WTC11 (cell line): ENCODE measurements at places on chromosomes 12 and 14. TPM values are rescaled to one million over a fixed set of nuclear protein-coding genes. Genes with fewer than 3 reads are reported as not detected.
A peak's percentile ranks its signal among the peaks of the same experiment; 100 is the strongest.

DNA sequence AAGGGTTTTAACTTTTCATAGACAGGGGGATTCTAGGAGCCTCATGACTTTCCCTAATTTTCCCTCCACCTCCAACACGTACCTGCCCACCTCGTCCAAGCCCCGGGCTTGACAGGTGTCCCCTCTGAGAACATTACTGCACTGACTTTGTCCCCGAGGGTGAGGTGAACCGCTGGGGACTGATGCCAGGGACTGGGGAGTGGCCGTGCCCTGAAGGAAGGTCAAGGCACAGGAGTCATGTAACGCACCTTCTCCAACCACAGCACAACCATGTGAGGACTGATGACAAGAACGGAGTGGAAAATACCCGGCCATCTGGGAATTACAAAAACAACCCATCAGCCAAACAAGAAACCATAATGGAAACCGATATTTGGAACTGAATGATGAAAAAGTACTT, 214.7 kb upstream of the C14orf180 start:
- DNase-seq, result no peak

DNA sequence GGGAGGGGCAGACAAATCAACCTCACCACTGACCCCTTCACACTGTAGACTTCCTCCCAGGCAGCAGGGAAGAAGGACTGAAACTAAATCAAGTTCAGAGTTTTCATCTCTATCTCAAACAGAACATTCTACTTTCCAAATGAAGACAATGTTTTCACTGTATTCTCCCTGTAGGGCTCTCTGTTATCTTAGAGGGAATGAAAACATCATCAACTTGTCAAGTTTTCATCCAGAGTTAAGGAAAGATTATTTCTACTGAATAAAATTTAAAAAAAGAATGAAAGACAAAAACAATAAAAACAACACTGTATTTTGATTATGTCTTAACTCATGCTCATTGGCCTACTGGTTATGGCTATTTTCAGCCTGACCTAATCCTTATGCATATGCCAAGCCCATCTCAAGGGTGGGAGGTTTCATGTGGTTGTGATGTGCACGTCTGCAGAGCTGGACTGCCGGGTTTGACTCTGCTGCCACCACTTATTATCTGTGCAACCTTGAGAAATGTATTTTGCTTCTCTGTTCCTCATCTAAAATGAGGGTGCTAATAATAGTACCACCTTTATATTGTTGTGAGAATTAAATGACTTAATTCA, 152.0 kb upstream of the AVPR1A start:
- no peak for DNase-seq

GRCh38 chr14:35114036-35114435, 7.8 kb downstream of the PPP2R3C start:
- no peak for DNase-seq

- no peak for DNase-seq
These were observed 243.0 kb upstream of the PDE3A start for GRCh38 chr12:20125276-20125798.

GRCh38 chr12:124586756-124587155, 19.3 kb upstream of the NCOR2 start:
- no peak for DNase-seq

The HOXC9 gene
- not detected in 3 replicates for total RNA-seq

GRCh38 chr14:78974691-78975090, 804.5 kb downstream of the NRXN3 start:
- no peak for DNase-seq

The ERC1 gene
- 42.2 to 51.8 TPM (median 47.5 TPM) in 3 replicates for total RNA-seq

DNA sequence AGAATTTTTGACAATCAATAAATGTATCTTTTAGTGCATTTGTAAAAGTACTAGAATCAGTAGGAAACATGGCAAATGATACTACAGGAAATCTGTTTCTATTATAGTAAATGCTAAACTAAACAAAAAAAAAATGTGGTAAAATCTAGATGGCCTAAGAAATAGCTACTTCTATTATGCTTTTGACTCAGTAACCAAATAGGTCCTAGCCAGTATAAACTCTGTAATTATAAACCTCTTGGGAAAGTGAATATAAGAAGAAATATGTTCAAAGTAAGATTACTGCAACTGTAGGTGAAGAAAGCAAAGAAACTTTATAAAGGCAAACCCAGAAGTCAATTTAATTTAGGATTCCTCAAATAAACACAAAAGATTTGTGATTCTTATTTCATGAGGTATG, 581.2 kb downstream of the LRFN5 start:
- DNase-seq, result no peak

DNA sequence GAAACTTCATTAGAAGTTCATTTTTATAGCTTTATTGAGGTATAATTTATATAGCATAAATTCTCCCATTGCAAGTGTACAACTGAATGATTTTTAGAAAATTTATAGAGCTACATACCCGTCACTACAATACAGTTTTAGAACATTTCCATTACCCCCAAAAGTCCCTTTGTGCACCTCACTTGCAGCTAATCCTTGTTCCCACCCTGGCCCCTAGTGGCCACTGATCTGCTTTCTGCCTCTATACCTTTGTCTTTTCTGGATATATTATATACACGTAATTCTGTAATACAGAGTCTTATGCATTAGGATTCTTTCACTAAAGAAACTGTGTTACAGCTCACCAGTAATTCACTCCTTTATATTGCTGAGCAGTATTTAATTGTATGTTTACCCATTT, 145.1 kb upstream of the DIO2 start:
- DNase-seq, result peak; percentile 13

GRCh38 chr12:71938728-71939385, at the start of gene TPH2:
TPH2 (plus strand) TSS chr12:71938845; CDS start chr12:71938987, 142 bp downstream.
- DNase-seq, result peak; percentile 95

- no peak for DNase-seq
These were observed 53.2 kb downstream of the ATG2B start for GRCh38 chr14:96309896-96310330.
